Lower leg skin (tissue), 4 donors: ENCODE measurements at places on chromosomes 7 and 10.

- no peak for DNase-seq
Measured at GRCh38 chr7:8625612-8626011, 192.2 kb downstream of the NXPH1 start.

GRCh38 chr10:112911206-112911605 lies 38.8 kb upstream of the TCF7L2 start:
- no peak for DNase-seq

GRCh38 chr7:25725451-25725850 lies 426.5 kb upstream of the NFE2L3 start:
- DNase-seq: no peak

DNA sequence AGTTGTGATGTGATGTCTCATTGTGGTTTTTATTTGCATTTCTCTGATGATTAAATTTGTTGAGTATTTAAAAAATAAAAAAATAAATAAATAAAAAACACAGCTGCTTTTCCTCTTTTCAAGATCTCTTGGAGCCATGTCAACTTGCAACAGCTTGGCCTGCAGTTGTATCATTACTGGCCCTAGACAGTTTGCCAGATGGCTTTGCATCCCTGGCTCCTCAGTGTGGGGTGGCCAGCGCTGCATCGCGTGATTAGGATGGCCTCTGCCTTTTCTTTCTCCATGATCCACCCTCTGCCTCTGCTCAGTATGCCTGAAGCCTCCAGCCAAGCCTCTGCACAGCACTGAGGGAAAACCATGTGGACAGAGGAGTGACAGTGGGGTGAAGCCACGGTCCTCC lies 96.8 kb downstream of the PPP1R3C start:
- no peak for DNase-seq

DNA sequence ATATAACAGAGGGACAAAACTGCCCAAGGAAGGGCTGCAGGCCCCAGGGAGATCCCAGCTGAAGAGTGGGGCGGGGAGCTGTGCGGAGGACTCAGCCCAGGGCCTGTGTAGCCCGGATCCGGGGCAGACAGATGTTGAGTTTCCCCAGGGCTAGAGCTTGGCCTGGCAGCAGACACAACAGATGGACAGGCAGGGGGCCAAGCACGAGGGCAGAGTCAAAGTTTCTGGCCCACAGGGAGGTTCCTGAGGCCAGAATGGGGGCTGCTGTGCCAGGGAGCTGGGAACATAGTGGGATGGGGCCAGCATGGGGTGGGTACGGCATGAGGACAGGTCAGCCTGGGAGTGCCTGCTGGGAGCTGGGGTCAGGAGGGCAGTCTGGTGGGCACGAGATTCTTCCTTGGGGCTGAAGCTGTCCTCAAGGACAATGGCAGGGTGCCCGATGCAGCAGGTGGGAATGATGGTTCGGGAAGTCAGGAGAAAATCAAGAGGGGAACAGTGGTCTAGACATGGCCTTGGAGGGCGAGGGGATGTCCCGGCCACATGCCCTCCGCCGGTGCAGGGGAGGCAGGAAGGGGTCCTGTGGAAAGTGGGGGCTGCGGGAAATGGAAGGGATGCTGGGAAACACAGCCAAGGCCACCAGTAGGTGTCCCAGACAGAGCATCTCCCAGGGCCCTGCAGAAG lies 519.1 kb upstream of the FOXK1 start:
- no peak for DNase-seq

- no peak for DNase-seq
Measured at GRCh38 chr10:23158370-23158769, 33.7 kb upstream of the PTF1A start.

DNA sequence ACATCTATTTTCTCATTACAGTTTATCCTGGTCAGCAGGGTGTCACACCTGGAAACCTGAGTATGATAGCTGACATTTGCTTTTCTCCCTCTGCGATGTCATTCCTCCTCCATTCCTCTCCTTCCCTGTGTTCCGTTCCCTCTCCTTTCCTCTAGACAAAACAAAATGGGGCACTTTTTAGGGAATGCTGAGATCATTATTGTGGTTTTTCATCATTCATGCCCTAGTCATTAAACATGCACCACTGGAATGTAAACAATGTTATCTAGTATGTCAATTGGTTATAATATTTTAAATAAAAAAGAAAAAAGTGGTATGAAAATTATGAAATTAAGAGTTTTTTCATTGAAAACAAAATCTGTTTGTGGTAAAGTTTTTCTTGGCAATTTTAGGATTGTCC lies 132.6 kb downstream of the MAPK8 start:
- DNase-seq: no peak

DNA sequence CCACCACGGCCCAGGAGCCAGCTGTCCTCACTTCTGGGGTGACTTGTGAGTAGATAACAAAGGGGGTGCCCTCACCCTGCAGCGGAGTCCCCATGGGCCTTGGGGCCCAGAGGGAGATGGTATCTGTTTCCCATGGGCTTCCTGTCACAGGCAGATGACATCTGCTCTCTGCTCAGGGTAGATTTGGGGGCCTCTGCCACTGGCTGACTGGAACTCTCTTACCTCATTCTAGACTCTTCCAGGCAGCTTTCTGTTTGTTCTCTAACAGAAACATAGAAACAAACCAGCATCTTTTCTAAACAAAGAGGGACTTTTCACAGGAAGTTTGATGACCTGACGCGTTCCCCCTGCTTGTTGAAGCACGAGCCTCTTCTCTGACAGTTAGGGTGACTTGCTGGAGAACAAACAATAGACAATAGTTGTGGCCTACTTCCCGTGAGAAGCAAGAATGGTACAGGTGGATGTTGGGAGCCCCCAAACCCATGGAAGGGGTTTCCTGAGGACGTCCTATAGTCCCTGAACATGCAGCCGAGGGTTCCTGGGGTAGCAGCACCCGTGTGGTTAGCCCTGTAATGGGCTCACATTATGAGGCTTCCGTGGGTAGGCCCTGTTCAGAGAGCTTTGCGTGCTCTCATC lies 61.6 kb downstream of the GRK5 start:
- DNase-seq: no peak

DNA sequence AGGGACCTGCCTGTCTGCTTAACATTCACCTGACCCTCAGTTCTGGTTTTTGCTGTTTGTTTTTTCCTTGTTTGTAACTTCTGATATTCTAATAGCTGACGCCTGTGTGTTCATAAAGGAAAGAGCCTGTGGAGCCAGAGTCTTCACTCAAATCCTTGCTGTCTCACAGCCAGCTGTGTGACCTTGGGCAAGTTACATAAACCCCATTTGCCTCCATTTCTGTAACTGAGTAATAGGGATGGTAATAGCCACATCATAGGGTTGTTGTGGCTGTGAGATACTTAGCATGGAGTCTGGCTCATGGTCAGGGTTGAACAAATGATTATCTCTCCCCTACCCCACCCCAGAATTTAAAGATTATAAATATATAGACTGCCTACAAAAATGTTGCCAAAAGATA lies 27.0 kb downstream of the WBP1L start:
- no peak for DNase-seq

DNA sequence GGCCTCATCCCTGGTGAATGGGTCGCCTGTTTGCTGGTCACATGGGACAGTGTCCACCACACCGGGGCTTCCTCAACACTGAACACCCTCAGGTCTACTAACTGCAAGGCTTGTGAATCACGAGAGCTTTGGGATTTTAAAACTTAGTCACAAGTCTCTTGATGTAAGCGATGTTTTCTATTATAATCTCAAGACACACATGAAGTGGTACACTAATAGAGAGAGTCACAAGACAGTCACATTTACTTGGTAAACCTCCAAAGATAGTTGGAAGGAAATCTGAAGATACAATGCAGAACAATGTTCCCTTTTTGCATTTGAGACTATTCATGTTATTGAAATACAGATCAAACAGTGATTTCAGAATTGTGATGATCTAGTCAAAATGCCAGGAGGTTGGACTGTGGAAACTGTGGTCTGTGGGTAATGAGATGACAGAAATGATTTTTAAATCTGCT lies 233.1 kb upstream of the KLF6 start:
- DNase-seq: no peak

DNA sequence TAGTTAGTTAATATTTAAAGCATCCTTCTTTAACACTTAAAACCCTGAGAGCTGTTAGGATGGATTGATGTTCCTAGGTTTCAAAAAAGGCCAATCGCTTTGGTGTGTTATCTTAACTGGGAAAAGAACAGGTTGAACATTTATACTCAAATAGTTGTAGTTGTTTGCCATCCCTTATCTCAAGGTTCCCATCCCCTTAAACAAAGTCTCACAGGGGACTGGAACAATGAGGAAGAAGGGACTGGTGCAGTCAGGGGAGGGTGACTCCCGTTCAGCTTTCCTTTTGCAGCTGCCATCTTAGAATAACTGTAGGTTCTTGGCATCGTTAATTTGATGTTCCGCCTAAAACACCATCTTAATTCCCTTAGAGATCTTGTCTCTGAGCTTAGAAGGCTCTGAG lies 2.6 kb upstream of the KBTBD2 start:
- DNase-seq: no peak

DNA sequence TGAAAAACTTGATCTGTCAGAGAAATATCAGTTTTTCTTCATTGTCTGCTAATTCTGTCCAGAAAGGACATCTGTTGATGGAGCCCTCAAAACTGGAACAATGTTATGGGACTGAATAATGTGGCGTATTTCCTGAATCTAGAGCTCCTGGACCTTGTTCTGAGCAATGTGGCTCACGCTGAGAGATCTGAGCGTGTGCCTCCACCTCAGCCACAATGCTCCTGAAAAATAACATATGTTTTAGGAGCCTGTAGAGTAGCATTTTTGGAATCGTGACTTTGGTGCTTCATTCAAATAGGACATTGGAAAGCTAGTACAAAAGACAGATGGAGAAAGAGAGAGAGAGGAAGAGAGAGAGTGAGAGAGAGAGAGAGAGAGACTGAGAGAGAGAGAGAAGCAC lies 110.3 kb downstream of the BMPER start:
- no peak for DNase-seq
